NCI-H748 treated with DMSO at 0.1 percent for 48 hours (cell line): ENCODE measurements at places on chromosomes 2 and 18.

- peak; percentile 93 for DNase-seq
These were observed 265.1 kb downstream of the SOCS6 start for GRCh38 chr18:70553936-70554260.

DNA sequence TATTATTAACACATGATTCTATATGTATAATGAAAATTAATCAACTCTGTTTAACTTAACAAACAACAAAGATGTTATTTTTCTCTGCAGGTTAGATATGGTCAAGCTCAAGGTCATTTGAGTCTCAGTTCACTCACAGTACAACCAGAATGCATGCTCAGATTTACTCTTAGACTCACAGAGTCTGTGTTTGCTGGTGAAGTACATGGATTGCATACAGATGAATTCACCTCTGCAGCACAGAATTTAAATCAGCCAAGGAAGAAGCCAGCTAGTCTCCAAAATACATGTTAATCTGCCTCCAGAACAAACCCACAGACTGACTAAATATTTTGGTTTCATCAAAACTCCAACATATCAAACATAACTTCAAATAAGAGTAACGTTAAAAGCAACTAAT is 424.5 kb downstream of the RAD51AP2 start:
- DNase-seq = no peak

GRCh38 chr2:74304332-74305148 is 38.7 kb downstream of the SLC4A5 start:
- DNase-seq = no peak

GRCh38 chr2:202278036-202278760 is 12.6 kb downstream of the NOP58 start:
- DNase-seq = no peak

- no peak for DNase-seq
These were observed 163.8 kb upstream of the CDH20 start for GRCh38 chr18:61169386-61169785.

GRCh38 chr18:51807336-51807735 is 532.7 kb upstream of the DCC start:
- DNase-seq = no peak

- no peak for DNase-seq
These were observed 224.9 kb downstream of the INSIG2 start for GRCh38 chr2:118312969-118313756.

DNA sequence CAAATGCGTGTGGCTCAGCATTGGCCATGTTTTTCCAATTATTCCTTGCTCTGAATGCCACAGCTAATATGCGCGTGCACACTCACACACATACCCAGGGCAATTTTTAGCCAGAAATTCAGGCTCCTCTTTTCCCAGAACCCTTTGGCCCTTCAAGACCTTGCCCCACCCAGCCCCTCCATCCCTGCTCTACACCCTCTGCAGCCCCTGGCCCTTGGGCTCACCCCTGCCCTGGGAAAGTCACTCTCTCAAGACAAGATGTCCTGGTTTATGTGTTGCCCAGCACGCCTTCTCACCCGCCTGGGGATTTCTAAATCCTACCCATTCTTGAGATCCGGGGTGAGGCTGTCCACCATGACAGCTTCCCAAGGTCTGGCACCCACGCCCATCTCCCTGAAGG is 319.7 kb downstream of the CYP26B1 start:
- DNase-seq = no peak

GRCh38 chr18:48408111-48408726 is 964 bp downstream of the ZBTB7C start:
- DNase-seq = no peak

DNA sequence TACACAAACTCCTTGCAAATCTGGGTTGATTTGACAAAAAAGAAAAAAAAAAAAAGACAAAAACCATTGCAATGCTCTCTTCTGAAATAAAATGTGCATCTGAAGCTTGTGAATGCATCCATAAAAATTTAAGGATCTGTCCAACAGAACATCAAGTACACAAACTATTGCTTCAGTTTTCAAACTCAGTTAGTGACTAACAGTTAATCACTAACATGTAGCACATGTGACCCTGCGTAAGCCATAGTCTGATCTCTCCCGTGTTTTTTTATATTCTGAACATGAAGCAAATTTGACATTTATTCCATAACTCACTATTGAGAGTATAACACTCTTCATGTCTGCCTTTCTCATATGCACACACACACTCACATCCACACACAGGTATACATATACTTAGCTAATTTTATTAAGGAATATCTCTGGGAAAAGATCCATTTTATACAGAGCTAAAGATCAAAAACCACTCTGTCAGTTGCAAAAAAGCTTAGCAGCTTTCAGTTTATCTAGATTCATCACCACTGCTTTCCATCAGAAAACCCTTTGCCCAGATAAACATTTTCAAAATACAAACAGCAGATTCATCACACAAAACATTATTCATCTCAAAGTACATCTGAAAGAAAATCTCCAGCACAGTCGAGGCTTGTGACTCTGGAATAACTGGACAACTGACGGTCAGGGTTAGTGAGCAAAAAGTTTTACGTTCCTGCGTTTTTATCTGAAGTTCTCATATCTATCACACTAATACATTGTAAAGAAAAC is 1000.4 kb upstream of the ACVR2A start:
- DNase-seq = no peak

GRCh38 chr2:20674309-20674965 is 7.5 kb downstream of the GDF7 start:
- DNase-seq = no peak

DNA sequence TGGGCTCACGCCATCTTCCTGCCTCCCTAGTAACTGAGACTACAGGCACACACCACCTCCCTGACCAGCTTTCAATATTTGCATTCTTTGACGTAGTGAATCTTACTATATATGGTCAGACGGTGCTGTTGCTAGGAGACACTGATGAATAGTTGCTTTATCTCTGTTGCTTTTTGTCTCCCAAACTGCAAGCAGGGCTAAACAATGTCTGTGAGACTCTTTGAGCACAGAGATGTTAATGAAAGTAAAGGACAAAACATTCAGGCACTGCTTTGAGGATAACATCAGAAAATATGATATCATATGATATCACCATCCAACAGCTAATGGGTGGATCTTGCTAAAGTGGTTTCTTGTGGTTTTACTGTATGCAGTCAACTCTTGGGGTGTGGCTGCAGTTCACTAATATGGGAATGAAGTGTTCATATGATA is 43.0 kb downstream of the EMILIN2 start:
- peak; percentile 36 for DNase-seq

DNA sequence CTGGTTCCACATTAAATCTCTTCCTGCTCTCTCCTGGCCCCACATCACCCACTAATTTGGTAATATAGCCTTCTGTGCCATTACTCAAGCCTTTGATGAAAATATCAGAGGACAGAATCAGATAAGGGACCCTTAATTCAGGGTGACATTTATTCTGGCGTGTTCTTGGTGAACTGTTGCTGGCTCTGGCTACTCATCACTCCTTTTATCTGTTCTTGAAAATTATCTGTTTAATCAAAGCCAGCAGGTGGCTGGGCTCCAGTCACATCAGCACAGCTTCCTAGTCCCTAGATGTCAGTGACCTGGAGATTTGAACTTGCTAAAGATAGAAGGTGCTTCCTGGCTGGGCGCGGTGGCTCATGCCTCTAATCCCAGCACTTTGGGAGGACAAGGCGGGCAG is 26.9 kb upstream of the SLC35F6 start:
- DNase-seq = no peak

DNA sequence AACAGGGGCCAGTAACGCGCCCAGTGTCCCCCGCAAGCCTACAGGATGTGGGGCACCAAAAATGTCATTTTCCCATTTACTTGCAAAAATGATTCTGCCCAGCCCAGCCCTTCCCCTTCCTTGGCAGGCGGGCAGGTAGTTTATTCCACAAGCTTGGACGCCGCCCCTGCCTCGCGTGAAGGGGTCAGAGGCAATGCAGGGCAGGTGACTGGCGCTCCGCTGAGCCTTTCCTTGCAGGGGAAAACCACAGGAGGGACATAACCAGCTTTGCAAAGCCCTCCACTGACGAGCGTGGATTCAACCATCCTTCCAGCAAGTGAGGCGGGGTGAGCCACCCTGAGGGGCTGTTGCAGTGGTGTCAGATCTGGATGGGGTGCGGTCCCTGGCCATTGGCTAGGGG is 5.3 kb downstream of the MAB21L4 start:
- no peak for DNase-seq

GRCh38 chr2:25957743-25958142 is 24.6 kb downstream of the KIF3C start:
- DNase-seq = no peak
